ENCODE measurements at places on chromosomes 12 and 14.

GRCh38 chr12:15536446-15536845 lies 214.1 kb downstream of the PTPRO start:
- no peak for DNase-seq

- DNase-seq: peak; percentile 25
Observed at GRCh38 chr14:87351007-87351406, 642.0 kb downstream of the GALC start.

GRCh38 chr12:89709995-89710872 lies 1.6 kb upstream of the ATP2B1 start:
- peak; percentile 74 for DNase-seq

- no peak for DNase-seq
Observed at GRCh38 chr14:25053585-25053984, 3.6 kb upstream of the STXBP6 start.

DNA sequence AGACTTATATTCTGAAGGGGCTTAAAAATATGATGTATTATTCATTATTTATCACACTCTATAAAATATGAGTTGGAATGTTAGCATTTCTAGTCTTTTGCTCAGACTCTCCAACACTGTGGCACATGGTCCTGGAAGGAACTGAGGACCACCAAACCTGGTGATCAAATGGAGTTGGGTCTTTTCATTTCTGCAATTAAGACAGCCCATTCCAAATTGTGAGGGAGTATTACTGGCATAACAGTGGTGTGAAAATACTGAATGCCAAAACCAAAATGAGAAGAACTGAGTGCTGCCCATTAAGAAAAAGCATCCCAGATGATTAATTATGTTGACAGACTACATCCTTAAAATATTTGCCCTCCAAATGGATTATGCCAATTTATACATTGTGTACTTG lies 90.8 kb downstream of the NPAS3 start:
- DNase-seq: no peak

DNA sequence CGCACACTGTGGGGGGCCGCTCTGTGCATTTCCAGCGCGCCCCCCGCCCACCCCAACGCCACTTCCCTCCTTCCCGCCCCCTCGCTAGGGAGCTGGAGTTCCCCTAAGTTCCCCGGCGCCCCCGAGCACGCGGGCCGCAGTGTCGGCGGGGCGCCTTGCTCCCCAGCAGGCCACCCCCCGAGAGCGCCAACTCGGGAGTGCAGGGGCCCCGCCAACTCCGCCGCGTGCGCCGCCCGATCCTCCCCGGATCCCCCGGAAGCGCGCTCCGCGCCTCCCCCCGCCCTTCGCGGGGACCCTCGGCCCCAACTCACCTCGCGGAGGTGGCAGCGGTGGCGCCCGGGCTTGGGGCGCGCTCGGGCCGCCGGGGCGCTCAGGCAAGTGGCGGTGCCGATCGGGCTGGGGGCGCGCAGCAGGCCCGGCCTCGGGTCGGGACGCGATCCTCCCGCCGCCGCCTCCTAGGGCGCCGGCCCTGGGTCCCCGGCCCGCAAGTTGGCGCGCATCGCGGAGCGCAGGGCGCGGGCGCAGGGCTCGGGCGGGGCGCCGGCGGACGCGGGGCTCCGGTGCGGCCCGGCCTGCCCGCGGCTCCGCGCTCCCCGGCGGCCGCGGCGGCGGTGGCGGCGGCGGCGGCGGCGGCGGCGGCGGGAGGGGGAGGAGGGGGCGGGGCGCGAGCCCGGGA lies at the start of gene NCOR2:
TSS of gene NCOR2 (minus strand) at position 616 of the 676 bp plus-strand sequence. CDS start 72,361 bp downstream, outside the sequence.
- DNase-seq: no peak

- DNase-seq: no peak
Observed at GRCh38 chr12:130680451-130680990, 35.6 kb downstream of the RIMBP2 start.

GRCh38 chr14:63960926-63961567 lies 108.2 kb downstream of the SYNE2 start:
- no peak for DNase-seq

- peak; percentile 70 for DNase-seq
Observed at GRCh38 chr12:102964872-102965271, 7.4 kb downstream of the ASCL1 start.

DNA sequence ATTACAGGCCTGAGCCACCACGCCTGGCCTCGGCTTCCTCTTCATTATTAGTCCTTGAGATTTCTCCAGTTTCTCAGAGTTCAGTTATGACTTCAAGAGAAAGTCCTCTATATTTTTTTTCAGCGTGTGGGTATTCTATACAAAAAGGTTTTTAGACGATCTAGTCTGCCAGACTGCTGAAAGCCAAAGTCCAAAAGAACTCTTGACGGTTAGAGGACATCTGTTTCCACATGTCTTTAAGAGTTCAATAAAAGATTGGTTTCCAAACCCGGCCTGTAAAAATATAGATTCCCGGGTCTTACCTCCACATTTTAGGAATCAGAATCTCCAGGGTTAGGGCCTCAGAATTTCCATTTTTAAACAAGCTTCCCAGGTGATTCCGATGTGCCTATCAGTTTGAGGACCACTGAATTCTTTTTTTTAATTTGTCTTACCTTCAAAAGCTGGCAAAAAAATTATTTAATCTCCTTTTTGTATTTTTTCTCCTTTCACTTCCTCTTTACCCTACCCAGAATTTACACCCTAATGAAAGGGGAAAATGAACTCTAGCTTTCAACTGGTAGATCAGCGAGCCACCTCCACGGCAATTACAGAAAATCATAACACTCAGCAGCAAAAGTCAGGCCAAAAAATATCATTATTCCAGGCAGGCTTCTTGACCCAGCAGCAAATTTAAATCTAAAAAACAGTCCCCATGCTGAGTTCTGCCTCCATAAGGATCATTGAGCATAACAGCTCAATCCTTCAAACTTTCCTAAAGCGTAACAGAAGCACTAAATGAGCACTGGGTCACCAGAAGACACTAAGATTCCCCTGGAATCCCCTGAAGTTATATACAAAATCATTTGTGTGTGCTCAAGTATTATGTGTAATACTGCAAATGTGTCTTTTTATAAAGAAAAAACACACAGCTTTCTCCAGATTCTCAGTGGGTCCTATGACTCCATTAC lies 8.7 kb downstream of the NT5DC3 start:
- no peak for DNase-seq

DNA sequence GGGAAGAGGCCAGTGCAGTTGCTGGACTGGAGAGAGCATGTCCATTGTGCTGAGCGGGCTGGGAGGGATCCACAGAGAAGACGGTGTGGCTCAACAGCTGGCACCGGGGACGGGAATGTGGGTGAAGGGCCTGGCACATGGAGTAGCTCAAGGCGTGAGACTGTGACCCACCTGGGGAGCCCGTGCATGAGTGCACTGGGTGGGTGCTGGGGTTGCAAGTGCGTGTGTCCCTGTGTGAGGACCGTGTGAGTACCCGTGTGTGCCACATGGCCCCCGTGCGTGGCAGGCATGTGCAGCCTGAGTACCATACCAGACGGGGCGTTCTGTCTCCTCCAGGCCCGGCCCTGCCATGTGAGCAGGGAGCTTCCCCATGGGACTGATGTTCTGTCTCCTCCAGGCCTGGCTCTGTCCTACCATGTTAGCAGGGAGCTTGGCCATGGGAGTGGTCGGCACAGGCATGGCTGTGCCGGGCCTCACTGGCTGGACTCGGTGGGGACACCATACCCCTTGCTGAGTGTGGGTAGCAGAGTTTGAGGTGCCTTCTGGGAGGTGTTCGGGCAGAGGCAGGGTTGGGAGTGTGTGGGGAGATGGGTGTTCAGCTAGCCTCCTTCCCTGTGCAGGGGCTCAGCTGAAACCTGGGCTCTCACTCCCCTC lies 234.4 kb downstream of the TMEM121 start:
- no peak for DNase-seq

DNA sequence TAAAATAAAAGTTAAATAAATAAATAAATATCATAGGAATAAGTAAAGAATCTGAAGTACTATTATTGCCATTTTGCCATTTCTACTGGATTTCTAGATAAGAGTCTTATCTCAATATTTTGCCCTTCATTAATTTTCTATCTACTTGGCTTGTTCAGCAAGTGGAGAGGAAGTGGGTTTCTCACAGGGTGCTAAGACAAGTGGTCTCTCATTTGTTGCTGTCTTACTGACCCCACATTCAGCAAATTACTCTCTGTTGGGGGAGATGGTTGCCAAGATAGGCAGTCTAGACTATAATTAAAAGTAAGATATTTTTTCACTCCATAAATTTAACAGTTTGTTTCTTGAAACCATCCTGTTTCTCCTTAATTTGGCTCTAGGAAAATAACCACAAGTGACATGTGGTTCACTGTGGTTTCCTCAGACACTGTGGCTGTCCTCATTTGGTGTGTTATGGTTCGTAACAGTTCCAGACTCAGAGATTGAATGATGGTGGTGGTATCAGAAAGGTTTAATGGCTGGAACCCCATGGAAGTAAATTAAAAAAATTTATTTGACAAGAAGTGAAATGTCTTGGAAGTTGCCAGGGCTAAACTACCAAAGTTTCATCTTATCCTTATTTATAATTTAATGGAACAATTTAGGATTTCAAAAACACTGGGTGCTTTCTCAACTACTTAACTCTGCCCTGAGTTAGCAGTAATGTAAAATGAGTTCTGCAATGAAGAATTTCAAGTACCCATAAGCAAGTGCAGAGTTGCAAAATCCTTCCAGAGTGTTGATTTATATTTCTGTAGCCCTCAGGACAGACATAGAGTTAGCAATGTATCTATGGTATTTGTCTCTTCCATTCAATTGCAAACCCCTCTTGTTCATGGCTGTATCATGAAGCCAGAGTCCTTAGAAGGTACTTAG lies 214.8 kb downstream of the MSRB3 start:
- DNase-seq: no peak

GRCh38 chr12:50725011-50725942 lies 38.6 kb upstream of the ATF1 start:
- no peak for DNase-seq

DNA sequence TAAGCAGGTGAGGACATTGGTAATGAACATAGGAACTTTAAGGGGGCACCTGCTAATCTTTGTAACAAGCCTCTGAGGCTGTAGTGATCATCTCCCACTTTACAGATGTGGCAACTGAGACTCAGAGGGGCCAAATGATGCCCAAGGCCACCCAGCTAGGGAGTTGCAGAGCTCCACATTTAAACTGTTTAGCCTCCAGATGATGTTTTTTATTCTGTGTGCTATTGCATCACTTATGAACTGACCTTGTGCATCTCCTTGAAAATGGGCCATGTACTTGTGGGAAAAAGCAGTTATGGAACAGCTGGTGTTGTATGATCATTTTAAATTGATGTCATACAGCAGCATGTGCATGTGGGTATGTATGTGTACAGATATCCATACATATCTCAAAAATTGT lies 41.4 kb downstream of the TPCN1 start:
- DNase-seq: no peak

DNA sequence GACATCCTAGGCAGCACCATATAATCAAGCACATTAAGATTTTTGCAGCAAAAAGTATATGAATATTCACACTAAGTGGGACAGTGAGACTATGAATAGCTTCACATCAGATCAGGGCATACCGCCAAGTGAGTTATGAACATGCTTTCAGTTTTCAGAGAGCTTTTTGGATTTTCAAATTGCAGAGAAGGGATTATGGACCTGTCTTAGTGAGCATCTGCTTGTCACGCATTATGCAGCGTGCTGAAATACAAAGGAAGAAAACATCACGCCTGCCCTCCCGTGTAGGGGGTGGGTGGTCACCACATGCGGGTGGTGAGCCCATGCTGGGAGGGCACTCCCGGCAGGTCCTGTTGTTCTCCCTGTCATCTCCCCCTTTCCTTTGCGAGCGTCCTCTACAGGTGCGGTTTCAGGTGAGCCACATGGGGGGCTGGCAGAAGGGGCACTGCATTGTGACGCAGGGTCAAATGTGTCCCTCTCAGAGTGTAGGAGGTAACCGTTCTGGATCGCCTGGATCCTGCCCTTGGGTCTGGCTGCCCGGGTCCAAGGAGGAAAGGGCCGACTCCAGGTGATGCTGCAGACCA lies 42.6 kb downstream of the TRAF3 start:
- no peak for DNase-seq

DNA sequence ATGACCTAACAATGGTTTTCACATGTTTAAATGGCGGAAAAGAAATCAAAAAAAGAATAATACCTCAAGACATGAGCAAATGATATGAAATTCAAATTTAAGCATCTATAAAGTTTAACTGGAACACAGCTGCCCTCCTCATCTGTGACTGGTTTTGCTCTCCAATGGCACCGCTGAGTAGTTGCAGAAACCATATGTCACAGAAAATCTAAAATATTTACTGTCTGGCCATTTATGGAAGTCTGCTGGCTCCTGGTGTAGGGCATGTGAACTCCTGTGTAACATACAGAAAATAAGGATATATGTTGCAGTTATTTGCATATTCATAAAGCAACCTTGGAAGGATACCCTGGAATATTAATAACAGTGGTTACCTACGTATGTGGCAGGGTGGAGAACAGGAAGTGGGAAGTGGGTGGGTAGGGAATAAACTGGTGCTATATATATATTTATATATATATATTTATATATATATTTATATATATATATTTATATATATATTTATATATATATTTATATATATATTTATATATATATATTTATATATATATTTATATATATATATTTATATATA lies 48.4 kb downstream of the LTBP2 start:
- no peak for DNase-seq

- DNase-seq: peak; percentile 85
Observed at GRCh38 chr14:49865431-49865859, 12.9 kb upstream of the NEMF start.

DNA sequence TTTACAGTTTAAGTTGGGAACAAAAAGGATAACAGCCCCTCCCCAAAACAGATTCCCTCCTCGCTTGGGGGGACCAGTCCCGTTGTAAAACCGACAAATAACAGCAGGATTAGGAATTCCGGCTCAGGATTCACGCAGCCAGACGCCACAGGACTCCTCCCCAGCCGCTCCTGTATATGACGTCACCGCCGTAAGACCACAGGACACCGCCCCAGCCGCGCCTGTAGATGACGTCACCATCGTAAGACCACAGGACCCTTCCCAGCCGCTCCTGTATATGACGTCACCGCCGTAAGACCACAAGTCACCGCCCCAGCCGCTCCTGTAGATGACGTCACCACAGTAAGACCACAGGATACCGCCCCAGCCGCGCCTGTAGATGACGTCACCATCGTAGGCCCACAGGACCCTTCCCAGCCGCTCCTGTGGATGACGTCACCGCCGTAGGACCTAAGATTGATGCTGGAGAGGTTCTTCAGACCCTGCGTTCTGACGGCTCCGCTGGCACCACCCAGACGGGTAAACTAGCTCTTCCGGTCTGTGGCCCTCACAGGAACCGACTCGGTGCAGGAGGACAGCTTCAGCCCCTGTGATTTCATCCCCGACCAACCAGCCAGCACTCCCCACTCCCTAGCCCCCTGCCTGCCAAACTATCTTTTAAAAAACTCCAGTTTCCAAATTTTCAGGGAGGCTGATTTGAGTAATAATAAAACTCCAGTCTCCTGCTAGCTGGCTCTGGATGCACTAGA lies 43.9 kb upstream of the FBRSL1 start:
- DNase-seq: peak; percentile 83

Data from WTC11 (cell line).